ENCODE measurements at places on chromosomes 3 and 15.

DNA sequence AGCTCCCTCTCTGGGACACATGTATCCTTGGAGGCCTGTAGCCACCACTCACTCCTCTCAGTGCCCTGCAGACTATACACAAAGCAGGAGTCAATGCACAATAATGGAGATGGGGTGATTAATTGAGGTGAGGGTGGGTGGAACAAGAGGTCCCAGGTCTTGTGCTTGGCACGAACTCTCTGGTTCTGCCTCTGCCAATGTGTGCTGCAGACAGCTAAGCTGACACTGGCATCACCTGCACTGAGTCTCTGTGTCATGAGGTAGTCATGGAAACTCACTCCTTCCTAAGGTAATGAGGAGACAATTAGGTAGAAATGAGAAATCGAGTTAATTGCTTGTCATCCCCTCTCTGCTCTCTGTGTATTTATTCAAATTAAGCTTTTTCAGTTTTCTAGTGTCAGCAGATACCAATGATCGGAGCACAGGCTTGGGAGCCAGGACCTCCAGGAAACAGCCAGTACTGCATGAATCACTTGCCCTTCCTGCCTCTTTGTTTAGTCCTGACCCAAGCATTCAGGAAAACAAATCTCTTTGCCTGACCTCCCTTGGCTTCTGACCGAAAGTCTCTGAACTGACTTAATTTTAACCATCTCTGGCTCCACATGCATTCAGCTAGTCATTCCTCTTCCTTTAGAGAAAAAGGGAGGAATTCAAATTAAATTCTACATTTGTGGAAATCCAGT is 56.7 kb downstream of the DRD3 start:
- DNase-seq = no peak

DNA sequence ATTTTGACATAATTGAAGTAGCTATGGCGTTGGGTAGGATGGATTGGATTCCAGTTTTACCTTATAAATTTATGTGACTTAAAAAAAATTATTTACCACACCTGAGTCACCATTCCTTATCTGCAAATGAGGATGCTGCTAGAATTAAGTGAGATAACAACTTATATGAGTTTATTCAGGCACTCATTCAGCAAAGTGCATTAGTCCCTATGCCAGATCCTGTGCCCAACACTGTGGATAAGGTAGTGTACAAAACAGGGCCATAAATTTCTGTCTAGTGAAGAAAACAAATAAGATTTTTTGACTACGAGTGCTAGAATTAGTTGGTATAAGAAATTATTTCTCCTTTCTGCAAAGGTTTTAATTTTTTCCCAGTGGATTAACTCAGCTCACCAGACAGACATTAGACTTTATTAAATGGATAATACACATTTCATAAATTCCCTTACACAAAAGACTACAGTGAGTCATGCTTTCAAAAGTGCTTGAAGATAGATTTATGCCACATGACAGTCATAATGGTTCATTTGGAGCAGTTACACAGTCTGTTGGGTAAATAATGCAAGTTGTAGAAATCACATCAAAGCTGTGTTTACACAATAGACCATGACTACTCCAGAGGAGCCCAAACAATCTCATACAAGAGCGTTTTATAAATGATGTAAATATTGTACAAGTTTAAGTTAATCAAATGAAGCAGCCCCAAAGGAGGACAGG is 129.9 kb upstream of the TGFBR2 start:
- DNase-seq = peak; percentile 81

- no peak for DNase-seq
Observed at GRCh38 chr15:70025413-70026296, 72.1 kb downstream of the TLE3 start.

DNA sequence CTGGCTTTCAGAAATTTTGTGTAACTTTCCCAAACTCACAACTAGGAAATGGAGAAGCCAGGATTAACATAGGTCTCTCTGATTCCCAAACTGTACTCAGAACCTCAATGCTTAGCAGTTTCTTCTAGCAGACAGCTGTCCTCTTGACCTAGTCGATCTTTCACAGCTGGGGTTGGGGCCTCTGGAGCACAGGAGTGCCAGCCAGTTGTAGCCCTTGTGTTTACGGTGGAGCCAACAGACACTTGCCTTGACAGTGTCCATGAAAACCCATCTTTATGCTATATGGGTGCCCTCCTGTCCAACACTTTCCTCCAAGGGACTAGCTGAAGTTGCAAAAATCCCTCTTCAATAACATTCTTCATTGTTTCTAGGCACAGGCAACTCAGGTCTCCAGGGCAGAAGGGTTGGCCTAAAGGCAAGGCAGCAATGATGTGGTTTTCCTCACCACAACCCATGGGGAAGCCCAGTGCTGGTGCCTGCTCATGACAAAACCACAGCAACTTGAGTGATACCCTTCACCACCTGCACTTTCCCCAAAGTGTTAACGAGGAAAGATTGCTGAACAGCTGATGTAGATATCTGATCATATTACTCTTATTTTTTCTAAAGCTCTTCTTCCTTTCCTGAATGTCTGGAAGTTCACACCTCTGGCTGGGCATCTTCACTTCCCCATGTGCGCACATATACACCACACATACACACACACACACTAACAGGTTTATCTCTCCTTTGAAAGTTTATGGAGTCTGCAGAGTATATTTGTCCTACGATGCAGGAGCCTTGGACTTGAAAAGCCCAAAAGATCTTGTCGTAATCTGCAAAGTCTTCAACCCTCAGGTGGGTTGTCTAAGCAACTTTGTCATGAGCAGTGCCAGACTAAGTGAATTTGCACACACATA is 11.0 kb upstream of the KNG1 start:
- DNase-seq = no peak

GRCh38 chr3:149454746-149455145 is 19.8 kb upstream of the TM4SF4 start:
- DNase-seq = no peak

DNA sequence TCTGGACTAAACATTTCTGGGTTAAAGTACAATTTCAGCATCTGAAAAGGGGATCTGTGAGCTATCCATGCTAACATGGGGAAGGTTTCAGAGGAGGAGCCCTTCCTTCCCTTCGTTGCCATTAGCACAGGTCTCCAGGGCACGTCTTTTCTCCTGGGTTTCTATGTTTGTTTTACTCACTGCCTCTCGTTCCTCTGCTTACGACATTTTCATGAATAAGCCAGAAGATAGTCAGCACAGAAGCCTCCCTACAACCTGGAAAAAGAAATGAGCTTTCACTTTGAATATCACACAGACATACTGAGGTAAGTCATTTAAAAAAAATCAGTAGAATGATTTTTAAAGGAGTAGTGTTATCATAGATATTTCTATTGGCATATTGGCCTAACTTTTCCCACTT is 117.2 kb upstream of the KCNMB2 start:
- DNase-seq = no peak

GRCh38 chr3:163785693-163786092 is 1292.6 kb downstream of the SI start:
- no peak for DNase-seq

- DNase-seq = no peak
Observed at GRCh38 chr3:9700536-9700935, 3.1 kb upstream of the CPNE9 start.

- no peak for DNase-seq
Observed at GRCh38 chr15:73985101-73985873, 6.8 kb downstream of the STOML1 start.

- no peak for DNase-seq
Observed at GRCh38 chr15:76345583-76345879, 9.0 kb downstream of the ISL2 start.

GRCh38 chr3:146033950-146034349 is 127.0 kb downstream of the PLOD2 start:
- no peak for DNase-seq

GRCh38 chr3:71258116-71258515 is 325.4 kb downstream of the FOXP1 start:
- DNase-seq = no peak

DNA sequence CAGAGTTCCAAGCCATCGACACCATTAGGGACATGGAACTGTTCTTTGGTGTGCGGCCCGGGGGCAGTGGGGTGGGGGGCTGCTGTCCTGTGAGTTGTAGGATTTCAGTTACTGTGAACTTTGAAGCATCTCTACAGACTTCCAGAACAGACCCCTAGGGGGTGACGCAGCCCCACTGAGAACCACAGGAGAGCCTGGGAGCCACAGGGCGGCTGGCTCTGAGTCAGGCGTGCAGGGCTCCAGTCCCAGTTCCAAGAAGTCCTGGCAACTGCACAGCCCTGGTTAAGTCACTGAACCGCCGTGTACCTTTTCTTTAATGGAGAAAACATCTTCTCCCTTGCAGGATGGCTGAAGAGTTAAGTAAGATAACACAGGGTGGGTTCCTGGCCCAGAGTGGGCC is 23.5 kb upstream of the LRTM1 start:
- DNase-seq = peak; percentile 71

DNA sequence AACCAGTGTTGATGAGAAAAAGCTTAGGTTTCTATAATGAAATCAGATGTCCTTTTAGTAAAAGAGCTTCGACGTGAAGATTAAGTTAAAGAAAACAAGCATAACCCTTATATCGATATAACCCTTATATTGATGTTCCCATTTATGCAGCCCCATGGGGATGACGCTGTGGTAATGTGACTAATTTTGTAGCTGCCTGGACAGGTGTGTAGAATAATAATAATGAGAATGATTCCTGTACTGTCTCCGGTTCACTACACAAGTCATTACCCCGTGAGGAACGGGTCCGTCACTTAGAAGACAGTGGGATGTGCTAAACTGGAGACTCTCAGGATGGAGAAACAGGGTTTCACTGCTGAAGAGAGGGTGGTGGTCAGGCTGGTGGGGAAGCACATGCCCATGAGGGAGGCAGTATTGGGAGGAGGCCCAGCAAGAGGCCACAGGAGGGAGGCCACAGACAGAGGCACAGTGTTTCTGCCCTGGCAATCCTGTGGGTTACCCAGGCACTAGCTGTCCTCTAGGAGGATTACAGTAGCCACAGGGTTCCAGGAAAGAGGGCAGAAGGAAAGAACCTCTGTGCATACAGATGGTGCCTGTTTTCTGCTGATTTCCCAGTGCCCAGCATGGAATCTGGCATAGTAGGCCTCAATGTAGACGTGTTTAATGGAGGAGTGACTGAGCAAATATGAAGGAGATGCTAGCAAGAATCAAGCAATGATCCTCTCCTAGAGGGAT is 191.1 kb upstream of the TSC22D2 start:
- DNase-seq = no peak

DNA sequence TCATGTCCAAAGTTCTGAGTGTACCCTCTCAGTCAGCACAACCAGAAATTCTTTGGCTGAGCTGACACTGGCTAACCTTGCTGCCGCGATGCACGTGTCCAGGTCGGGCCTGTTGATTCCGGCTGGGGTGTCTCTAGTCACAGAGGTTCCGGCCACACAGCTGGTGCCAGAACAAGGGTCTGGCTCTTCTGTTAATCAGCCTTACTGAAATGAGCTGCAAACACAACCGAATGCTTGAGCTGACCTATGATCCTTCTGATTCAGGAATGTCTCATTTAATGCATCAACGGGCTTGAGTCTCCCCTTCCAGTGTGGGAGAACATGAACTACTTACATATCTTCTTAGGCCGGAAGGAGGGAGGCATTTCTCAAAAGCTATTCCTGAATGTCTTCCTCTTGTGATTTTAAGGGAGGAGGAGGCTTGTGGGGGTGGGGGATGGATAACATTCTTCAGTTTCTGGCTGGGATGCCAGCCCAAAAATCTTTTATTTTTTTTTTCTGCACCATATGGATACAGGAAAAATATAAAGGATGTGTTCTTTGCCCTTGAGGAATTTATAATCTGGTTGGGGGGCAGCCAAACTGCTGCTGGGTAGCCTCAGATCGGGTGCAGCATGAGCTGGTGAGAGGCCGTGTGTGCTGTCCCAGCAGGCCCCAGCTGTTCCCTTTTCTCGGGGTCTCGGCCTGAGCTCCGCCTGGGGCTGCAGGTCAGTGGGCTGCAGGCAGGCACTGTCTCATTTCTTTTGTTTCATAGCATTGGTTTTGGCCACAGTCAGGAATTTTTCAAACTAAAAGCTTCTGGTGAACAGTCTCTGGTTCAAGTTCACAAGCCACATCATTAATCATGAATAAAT is 319.1 kb upstream of the TBL1XR1 start:
- DNase-seq = no peak

DNA sequence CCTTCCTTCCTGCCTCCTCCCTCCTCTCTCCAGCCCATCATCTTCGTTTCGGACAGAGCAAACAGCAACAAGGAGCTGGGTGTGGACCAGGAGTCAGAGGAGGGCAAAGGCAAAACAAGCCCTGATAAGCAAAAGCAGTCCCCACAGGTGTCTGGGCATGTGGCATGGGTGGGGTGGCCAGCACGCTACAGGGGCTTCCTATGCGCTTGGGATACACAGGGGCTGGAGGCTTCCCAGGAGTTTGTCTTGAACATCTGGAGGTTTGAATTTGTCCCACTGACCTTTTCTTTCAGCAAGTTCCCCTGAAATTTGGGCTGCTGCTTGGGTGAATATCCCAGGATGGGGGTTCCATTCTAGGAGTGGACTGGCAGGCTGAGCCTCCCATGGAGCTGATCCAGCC is 48.9 kb downstream of the CAPN3 start:
- no peak for DNase-seq

DNA sequence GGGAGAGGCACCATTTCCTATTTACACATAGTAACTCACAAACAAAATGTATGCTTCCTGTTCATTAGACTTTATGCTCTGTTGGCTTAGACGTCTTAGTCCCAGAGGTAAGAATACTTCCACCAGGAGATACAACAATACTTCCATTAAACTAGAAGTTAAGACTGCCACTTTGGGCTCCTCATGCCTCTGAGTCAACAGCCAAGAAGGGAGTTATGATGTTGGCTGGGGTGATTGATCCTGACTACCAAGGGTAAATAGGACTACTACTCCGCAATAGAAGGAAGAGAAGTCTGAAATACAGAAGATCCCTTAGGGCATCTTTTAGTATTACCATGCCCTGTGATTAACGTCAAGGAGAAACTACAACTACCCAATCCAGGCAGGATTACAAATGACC is 43.5 kb upstream of the ABI3BP start:
- DNase-seq = no peak

DNA sequence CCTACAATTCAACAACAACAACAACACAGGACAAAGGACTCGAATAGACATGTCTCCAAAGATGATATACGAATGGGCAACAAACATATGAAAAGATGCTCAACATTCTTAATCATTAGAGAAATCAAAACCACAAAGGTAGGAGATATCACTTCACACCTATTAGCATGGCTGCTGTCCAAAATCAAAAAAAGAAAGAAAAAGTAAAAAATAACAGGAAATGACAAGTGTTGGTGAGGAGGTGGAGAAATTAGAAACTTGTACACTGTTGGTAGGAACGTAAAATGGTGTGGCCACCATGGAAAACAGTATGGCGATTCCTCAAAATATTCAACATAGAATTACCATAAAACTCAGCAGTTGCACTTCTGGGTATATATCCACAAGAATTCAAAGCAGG is 312.3 kb upstream of the STT3B start:
- no peak for DNase-seq

GRCh38 chr15:96331144-96331944 is 844 bp downstream of the NR2F2 start:
- no peak for DNase-seq

GRCh38 chr3:183094711-183095110 is 4.6 kb downstream of the MCCC1 start:
- DNase-seq = no peak

GRCh38 chr3:8524249-8524648 is 22.6 kb downstream of the LMCD1 start:
- DNase-seq = peak; percentile 7

- no peak for DNase-seq
Observed at GRCh38 chr3:172447611-172448579, at the start of gene GHSR. TSS of gene GHSR (minus strand) at chr3:172448456. CDS start at chr3:172448413, 43 bp downstream.
